ENCODE measurements at places on chromosomes 4 and X. TPM values are rescaled to one million over a fixed set of nuclear protein-coding genes. Genes with fewer than 3 reads are reported as not detected.

Gene HTRA3
- 1.6 TPM for total RNA-seq

Gene GYG2
- total RNA-seq, result 16.7 TPM

Gene KCNIP4
- not detected for total RNA-seq

Gene PCDH11X
- 0.03 TPM for total RNA-seq

Gene ATP2B3
- not detected for total RNA-seq

Gene HMGN5
- total RNA-seq, result 2.5 TPM

Gene SMIM10
- total RNA-seq, result 0.33 TPM

Gene RBM46
- total RNA-seq, result 0.15 TPM

Gene PDE6B
- 0.83 TPM for total RNA-seq

Gene SPANXB1
- total RNA-seq, result not detected

Gene F8A2
- 7.7 TPM for total RNA-seq

Gene RNF212
- total RNA-seq, result 0.25 TPM
